ENCODE measurements at places on chromosomes 5 and 9.
A peak's percentile ranks its signal among the peaks of the same experiment; 100 is the strongest.

DNA sequence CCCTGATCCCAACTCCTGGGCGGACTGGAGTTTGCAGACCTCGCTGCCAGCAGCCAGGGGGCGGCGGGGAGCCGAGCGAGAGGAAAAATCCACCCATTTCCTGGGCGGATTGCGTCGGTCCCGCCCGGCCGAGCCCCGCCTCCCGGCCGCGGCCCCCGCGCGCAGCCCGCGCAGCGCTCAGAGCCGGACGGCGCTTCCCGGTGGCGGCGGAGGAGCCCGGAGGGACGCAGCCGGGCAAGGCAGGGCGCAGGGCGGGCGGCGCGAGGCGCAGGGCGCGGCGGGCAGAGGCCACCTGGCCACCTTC lies at the start of gene OLFM1:
Gene OLFM1 (plus strand): TSS at position 180 of the 304 bp plus-strand sequence. CDS start 322 bp downstream, outside the sequence.
- DNase-seq, result peak; percentile 90

DNA sequence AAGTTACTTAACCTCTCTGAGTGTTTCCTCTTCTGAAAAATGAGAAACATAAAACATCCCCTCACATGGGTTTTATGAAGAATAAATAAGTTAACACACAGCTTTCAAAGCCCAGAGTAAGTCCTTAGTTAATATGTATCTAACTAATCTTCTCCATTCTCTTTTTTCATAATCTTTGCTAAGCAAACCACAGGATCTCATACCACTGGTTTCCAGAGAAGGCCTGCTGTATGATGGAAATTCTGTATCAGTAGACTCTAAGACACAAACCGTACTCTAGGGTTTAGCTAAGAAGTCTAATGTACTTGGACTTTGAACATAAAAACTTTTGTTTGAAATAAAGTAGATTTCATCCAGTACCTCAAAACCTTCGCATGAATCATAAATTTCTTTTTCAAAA lies 307.9 kb downstream of the SPOCK1 start:
- peak; percentile 38 for DNase-seq

GRCh38 chr5:96692441-96692840 lies 30.3 kb downstream of the CAST start:
- DNase-seq, result peak; percentile 74

GRCh38 chr9:34233672-34234071 lies 54.8 kb downstream of the UBAP1 start:
- DNase-seq, result peak; percentile 74

DNA sequence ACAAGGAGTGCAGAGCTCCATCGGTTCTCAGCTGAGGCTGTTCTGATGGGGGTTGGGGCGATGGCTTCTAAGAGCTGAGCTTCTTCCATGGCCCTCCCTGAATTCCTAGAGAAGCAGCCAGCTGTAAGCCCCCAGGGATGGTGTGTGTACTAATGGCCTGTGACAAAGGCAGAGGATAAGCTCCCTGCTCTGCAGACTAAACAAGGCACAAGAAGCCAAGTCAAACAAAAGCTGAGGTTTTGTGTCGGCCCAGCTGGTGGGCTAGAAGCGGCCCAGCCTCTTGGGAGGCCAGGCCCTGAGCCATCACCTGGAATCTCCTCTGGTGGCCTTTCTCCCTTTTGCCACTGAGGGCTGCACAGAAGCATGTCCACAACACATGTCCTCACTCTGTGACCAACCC lies 75.0 kb upstream of the XPA start:
- no peak for DNase-seq

DNA sequence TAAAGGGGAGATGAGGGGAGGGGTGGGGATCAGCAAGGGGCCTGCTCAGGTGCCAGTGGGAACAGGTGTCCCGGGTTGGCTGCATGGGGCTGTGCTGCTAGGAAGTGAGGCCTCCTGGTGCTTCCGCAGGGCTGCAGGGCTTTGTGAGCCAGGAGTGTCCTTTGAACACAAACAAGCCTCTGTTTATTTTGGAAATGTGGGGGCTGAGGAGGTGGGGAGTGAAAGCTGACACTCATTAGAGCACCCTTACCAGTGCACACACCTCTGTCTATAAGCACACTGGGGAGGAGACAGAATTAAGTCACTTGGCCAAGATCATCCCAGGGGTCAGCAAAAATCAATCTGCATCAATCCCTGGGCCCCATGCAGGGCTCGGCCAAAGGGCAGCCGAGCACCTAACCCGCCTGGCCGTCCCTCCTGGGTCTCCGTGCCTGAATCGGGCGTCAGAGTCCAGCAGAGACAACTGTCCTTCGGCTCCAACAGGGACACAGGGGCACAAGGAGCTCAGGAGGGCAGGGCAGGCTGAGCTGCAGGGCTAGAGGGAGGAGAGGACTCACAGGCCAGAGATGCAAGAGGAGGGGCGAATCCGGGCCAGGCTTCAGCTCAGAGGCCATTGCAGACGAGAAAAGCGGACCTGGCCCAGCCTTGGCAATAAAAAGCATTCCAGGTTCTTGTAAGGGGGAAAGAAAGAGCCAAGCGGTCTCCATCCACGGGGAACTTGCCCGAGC lies 99.8 kb downstream of the VAV2 start:
- no peak for DNase-seq

GRCh38 chr5:75672616-75673015 lies 44.6 kb downstream of the POC5 start:
- DNase-seq, result no peak

- peak; percentile 44 for DNase-seq
Observed at GRCh38 chr9:125549891-125550885, 156.8 kb downstream of the MAPKAP1 start.

DNA sequence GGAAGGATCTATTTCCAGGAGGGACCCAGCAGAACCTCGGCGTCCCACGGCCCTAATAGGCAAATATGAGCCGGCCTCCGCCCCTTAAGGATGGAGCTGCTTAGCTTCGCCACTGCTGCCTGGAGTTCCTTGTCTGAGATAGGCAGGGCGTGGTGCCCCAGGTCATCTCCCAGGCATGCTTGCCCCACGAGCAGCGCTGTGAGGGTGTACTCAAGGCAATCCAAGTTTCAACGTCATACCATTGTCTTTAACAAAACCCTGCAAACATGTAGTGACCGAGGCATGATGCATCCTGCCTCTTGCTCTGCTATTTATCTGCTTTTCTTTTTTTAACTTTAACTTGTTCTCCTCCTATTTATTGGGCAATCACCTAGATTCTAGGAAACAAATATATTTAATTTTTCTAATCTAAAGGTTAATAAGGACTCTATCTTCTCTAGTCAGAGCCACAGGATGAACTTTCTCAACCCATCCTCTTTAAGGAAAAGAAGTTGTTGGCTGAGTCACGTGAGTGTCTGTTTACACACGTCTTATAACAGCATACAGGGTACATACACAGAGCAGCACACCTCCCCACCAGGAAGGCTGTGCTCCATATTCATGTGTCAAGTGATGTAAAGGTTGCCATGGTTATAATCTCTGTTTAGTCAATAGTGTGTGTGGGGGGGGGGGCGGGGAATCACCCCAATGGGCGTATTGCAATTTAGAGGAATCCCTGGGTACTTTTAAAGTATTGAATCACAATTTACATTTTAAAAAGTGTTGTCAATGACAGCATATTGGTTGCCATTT lies 27.3 kb upstream of the ZSWIM6 start:
- DNase-seq, result peak; percentile 96

DNA sequence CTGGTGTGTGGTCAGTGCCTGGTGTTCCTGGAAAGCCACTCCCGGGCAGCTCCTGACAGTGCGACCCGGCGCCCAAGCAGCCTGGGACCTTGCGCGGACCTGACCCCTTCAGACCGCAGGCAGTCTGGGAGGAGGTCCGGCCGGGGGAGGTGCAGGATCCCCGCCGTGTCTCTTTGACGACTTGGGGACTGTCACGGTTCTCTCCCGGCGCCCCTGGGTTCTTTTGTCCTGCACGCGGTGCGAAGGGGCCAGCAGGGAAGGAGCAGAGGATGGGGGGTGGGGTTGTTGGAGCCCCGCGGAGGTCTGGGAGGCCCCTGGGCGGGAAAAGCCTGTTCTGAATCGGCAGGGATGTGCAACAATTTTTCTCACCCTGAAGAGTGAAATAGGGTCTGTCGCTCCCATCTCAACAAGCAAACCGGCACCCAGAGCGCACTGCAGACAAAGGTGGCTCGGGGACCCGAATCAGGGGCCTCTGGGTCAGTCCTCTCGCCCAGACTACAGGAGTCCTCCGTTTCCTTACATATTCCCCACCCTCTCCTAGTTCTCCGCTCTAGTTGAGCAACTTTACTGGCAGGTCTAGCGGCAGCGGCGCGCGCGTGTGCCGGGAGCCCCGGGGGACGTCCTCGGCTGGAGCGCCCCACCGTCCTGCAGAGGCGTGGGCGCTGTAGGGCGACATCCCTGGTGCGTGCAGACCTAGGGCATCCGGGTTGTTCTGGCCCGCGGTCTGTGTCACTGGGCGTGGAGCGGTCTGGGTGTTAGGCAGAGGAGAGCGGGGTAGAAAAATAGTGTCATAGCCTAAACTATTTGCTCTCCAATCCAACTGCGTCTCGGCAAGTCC lies 1.2 kb downstream of the VCAN start:
- DNase-seq, result peak; percentile 91

GRCh38 chr9:101457003-101457402 lies 21.4 kb upstream of the ALDOB start:
- DNase-seq, result no peak

DNA sequence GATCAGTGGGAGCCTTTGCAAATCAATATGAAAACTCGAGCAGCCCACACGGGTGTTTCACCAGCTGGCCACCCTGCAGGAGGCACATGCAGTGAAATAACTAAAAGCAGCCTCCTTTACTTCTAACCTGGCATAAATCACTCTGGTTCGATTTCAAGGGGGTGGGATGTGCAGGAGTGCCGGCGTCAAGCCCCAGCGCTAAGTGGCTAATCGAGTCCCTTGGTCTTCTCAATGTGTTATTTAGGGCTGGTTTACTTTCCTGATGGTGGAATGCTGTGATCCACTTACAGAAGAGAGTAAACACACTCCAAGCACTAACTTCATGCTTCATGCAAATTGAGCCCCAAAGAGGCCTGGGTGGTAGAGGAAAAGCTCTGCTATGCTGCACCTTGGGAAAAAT lies 109.4 kb downstream of the TMEM174 start:
- no peak for DNase-seq

DNA sequence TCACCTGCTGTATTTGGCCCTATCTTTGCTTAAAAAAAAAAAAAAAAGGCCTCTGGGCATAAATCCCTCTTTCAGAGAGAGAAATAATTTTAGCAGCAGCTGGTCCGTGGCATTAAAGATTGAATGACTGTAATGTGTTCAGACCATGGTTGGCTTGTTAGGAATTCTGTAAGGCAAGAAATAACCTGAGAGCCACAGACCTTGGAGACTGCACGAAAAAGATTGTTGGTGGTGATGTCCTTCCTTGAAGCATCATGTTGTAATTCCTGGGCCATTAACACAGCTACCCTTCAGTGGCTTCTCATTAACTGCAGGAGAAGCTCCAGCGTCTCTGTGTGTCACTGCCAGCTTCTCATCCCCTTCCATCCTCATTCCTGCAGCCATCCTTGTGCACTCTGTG lies 79.0 kb downstream of the SGCD start:
- DNase-seq, result no peak

GRCh38 chr9:21696411-21696871 lies 106.0 kb upstream of the MTAP start:
- DNase-seq, result peak; percentile 34

- DNase-seq, result no peak
Observed at GRCh38 chr9:27438522-27438921, 85.6 kb upstream of the IFNK start.

GRCh38 chr9:90441814-90442213 lies 200.8 kb downstream of the DIRAS2 start:
- DNase-seq, result no peak

- peak; percentile 7 for DNase-seq
Observed at GRCh38 chr9:90343366-90343765, 299.3 kb downstream of the DIRAS2 start.

DNA sequence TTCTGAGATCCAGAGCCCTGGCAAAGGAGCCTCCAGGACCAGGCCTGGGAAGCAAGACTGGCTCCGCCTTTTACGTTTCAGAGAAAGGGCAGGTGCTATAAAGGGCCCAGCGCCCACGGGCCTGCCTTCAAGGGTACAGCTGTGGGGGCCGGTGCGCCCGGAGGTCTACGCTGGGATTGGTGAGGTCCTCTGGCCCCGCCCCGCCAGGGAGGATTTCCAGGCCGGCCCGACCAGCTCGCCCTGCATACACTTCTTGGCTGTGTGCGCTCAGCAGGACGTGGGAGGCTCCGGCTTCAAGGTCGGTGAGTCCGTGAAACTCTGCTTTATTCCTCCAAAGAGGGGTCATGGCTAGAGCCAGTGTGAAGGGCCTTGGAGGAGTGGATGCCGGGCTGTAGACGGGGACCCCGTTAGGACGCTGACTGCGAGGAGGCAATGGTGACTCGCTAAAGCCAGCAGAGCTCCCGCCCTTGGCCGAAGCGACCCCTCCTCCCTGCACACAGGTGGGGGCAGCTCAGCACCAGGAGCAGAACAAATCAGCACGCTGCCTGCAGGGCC lies at the start of gene CKMT2:
Gene CKMT2 (plus strand): TSS at position 243 of the 555 bp plus-strand sequence. CDS start 17,811 bp downstream, outside the sequence.
- DNase-seq, result peak; percentile 46

DNA sequence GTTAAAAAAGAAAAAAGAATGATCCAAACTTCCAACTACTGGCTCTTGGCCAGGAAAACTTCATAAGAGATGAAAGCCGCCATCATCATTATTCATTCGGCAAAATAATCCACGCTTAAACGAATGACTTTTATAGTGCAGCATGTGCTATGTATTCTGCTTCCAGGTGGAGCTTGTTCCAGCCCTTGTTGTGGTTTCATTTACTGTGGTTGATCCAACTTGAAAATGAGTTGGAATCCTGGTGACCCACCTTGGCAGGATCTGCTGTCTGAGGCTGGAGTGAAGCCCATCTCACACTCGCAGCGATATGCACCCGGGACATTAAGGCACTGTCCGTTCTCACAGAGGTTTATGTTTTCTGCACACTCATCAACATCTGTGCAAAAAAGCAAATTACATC lies 209.6 kb downstream of the FBN2 start:
- DNase-seq, result no peak

DNA sequence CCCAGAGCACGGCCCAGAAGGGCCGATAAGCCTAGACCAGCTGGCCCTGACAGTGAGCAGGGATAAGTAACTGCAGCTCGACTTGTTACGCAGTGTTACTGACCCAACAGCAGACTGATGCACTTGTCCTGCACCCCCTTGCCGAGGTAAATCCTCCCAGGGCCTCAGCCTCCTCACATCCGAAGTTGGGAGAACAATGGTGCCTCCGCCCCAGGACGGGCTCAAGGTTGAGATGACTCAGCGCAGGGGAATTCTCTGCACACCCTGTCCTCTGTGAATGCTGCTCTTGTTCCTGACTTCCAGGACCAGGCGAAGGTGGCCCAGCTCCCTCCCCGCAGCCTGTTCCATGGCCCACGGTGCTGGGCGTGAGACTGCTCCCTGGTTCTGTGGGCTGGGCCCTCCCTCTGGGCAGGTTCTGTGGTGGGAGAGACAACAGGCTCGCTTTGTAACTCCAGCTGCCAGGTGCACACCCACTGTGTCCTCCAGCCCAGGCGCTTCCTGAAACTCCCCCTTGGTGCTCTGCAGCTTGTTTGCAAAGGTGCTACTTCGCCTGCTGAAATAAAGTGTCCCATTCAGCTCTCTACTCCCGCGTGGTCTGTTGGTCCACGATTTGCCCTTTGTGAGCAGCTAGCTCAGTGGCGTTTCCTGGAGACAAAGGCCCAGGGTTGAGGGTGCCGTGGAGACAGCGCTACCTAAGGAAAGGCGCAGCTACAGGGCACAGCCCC lies 40.1 kb upstream of the SLC6A19 start:
- no peak for DNase-seq
